AG09319 (cell line): ENCODE measurements at places on chromosomes 11 and 22.

- no peak for DNase-seq
Measured at GRCh38 chr11:126880872-126881271, 119.7 kb downstream of the KIRREL3 start.

DNA sequence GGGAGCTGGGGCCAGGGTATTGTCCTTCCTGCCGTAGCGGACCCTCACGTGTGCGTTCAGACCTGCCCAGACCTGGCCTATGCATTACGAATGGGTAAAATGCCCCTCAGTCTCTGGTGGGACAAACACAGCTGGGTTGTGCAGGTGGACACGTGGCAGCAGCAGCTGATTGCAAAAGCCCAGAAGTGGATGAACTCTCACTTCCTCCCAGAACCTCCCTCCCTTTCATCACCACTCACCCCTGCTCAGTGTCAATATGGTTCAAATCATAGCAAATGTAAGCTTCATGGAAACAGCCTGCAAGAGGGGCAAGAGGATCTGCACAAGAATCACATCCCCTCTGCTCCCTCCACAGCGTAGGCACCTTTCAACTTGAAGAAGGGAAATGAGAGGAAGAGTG is 352.1 kb downstream of the OPCML start:
- DNase-seq: no peak

GRCh38 chr22:29291215-29291614 is 15.2 kb upstream of the GAS2L1 start:
- DNase-seq: no peak

DNA sequence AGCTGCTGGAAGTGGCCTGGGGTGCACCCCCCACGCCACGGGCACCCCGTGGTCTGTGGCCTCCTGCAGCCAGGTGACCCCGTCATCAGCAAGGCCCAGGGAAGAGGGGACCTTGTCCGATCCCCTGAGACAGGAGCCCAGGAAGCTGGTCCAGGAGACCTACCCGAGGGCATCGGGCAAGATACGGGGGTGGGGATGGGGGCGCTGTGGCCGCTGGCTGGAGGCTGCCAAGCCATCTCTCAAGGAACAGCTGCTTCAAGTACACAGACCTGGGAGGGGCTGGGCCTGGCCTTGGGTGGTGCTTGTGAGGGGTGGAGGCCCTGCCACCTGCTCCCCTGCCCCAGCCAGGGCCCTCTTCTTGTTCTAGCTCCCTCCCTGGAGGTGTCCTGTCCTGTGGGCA is 1272.1 kb downstream of the BRD1 start:
- no peak for DNase-seq

DNA sequence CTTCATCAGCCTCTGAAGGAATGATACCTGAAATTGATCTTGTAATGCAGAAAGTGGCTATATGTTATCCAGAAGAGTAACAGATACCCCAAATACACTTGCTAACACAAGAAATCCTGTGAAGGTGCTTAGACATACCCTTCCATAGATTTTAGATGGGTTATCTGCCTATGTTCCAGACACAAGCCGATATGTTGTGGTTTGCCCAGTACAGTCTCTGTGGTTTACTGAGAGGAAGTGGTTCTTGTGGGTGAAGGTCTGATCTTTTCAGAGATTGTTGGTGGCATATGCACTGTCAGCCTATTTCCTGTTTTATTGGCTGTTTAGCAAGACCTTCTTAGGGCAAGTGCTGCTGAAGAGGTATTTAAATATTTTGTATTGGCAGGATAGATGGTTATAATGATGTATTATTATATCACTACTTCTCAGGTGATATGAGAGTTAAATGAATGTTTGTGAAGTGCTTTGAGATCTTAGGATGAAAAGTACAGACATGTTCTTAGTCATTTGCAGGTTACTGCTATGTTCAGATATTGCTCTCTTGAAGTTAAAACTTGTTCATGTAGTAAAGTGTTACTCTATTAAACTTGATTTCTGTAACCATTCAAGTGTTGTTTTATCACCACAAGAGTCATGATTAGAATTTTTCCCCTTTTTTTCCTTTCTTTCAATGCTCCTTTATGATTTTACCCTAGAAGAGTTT is 8.2 kb downstream of the ARHGEF12 start:
- DNase-seq: no peak

DNA sequence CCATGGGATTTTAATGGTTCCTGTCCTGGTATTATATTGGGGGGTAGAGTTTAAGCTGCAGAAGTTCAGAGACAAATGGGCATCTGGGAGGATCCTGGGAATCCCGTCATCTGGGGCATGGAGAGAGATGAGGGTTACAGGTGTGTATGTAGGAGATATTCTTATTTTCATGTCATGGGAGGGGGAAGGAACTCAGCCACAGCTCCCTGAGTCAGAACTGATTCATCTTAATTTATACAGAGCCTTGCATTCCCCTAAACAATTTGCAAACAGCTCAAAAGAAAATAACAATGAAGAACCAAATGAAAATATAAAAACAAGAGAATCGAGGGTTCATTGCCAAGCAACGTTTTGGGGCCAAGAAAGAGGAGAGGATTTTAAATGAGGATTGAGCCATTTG is 155.9 kb upstream of the TBCEL start:
- DNase-seq: no peak

DNA sequence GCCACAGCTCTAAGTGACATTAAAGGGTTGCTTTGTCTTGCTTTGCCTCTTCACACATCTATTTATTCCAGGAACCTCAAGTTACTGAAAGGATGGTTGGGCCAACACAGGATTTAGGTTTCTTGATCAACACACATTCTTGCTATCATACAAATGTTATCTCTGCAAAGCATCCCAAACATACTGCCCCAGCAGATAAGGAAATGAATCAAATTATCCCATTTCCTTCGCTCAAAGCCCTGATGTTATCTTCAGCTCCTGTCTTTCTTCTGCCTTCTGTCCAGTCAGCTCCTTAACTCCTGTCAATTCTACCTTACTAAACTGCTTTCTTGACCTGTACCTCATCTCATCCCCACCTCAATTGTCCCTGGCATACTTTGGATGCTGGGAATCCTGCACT is 355.9 kb upstream of the TENM4 start:
- DNase-seq: no peak

DNA sequence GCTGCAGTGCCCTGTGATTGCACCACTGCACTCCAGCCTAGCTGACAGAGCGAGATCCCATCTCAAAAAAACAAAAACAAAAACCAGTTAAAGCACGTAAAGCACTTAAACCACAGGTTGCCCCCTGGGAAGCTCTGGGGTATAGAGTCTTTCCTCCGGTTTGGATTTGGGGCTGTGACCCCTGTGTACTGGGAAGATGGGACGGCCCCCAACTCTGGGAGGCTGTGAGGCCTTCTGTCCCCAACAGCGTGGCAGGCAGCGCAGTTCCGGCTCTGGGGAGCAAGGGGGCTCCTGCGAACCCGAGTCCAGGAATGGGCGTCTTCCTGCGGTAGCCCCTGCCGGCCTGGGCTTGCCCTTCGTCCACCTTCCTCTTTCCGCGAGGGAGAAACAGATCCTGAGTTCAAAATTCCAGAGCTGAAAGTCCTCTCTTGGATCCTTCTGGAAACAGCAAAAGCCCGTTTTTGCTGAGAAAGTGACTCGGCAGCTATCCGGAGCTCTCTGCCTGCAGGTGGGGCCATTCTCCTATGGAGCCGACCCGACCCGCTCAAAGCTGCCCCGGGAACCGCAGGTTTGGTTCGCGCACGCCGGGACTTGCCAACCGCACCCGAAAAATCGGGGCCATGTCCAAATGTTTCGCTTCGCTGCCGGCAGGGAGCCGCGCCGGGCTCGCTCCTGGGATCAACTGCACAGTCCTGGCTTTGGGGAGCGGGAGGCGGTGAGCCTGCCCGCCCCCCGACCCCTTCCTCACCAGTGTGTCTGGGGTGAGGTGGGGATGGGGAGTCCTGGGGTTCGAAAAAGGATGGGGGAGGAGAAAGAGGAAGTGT is 36.3 kb upstream of the POLA2 start:
- peak; percentile 22 for DNase-seq

DNA sequence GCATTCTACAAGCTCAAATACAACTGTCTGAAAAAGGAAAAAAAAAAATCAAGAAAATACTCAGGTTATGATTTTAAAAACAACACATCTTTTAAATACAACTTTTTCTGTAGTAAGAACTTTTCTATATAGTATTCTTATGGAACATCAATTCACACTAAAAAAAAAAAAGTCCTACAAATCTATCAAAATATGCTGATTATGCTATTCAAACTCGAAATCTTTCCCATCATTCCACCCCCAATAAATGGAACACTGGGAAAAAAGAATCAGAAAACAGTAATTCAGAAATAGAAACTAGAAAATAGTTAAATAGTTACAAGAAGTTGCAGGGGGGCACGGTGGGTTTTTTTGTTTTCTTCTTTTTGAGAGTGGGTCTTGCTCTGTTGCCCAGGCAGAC is 77.4 kb downstream of the PICALM start:
- DNase-seq: no peak

DNA sequence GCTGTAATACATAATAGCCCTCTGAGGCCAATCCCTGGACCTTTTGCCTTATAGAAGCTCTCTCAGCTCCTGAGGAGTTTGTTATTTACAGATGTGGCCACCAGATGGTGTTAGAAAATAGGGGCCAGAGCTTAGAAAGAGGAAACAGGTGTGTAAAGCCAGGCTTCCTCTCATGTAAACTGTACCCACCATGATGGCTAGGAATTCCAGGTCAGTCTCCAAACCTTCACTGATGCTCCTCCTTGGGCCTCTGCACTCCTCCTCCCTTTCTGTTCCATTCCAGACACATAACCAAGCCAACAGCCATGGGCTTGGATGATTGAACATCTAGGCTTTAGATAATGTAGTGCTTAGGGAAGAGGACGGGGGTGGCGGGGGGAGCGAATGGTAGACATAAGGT is 39.7 kb downstream of the USP35 start:
- no peak for DNase-seq

DNA sequence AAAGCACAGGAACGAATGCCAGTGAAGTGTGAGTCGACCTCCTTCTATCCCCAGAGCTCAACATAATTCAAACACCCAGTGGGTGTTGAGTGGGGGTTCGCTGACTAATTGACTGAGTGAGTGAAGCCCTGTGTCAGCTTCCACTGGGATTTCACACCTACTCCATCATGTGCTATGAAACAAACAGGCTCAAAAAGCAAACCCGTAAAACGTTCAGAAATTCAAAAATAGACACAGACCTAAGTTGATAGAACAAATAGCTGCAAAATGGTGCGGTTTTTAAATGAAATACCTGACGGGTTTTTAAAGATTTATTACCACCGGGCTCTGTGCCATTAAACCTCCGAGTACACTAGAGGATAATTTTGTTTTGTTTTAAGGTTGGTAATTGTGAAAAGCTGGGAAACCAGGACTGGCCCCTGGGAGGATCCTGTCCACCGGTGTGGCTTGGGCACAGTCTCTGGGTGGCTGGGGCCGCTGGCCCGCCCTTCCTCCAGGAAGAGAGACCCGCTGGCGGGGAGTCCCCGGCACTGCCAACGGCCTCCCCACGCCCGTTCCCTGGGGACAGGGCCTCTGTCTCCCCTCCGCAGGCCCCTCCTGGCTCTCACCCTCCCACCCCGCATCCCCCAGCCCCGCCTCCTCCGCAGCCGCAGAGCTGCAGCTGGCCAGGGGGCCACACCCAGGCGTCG is 13.6 kb downstream of the KCNJ5 start:
- DNase-seq: no peak
